Hepatocyte (in vitro differentiated cells): ENCODE measurements at places on chromosomes 1 and 21. TPM values are rescaled to one million over a fixed set of nuclear protein-coding genes. Genes with fewer than 3 reads are reported as not detected.

ST6GALNAC5 gene
- 1.6 and 3.7 TPM in 2 replicates for polyA plus RNA-seq

UQCRH gene
- polyA plus RNA-seq, result 269 and 287 TPM in 2 replicates

SYTL1 gene
- polyA plus RNA-seq, result 21.7 and 26.2 TPM in 2 replicates

TMEM54 gene
- polyA plus RNA-seq, result 52.6 and 64.7 TPM in 2 replicates

FLG2 gene
- polyA plus RNA-seq, result not detected in 2 replicates
